ENCODE measurements at places on chromosomes 5 and 9. TPM values are rescaled to one million over a fixed set of nuclear protein-coding genes. Genes with fewer than 3 reads are reported as not detected.

DNA sequence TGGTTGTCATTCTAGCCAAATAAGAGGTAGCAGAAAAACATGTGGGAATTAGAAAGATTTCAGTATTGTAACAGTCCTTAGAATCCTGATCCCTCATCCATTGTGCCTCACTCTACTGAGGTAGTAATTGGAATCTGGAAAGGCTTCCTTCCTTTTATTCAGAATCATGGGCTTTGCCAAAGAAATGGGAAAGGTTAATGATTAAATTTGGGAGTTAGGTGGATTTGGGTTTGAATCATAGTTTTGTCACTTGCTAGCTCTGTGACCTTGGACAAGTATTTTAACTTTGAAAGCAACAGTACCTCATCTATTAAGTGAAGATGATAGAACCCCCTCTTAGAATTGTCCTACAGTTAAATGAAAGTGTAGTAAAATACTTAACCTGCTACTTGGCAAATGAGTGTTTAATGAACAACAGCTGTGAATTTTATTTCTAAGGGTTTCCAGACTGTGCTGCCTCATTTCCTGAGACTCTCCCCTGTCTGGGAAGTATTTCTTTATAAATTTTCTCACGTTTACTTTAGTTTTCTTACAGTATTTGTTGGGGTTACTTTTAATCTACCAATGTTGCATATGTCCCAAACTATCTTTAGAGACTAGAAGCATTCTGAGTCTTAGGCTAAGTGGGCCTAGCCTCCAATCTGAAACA lies 11.7 kb downstream of the SPDL1 start:
- H3K27ac ChIP-seq, result no peak overlapping the region
- peaks cover 69% of the 10 kb centered on the region for H3K36me3 ChIP-seq
- H3K27me3 ChIP-seq, result no peaks in the 10 kb centered on the region
- H3K4me1 ChIP-seq, result no peaks in the 10 kb centered on the region
- no peak for DNase-seq
- no peak overlapping the region for H3K4me3 ChIP-seq

- DNase-seq, result no peak
- H3K4me1 ChIP-seq, result no peaks in the 10 kb centered on the region
- H3K4me3 ChIP-seq, result no peak overlapping the region
- H3K27me3 ChIP-seq, result no peaks in the 10 kb centered on the region
- no peaks in the 10 kb centered on the region for H3K36me3 ChIP-seq
Measured at GRCh38 chr9:115794921-115795475, 358.6 kb upstream of the PAPPA start.

DNA sequence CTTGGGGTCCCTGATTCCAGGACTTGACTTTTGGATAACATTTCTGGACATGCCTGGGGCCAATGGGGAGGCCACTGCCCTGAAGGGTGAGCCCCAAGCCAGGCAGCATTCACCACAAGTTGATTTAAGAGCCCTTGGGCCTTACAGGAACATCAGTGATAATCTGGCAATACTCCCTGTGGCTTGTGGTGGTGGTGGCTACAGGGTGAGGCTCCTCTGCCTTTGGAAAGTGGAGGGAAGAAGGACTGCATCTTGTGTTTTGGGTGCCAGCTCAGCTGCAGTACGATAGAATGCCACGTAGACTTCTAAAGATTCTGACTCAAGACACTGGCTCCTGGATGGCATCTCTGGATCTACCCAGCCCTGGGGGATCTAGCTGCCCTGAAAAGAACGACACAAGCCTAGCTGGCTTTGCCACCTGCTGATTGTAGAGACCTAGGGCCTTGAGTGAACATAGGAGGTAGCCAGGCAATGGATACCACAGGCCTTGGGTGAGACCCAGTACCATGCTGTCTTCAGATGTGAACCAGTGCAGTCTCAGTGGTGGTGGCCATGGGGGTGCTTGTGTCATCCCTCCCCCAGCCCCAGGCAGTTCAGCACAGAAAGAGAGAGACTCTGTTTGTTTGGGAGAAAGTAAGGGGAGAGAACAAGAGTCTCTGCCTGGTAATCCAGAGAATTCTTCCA lies 79.0 kb upstream of the DAP start:
- H3K4me3 ChIP-seq, result no peak overlapping the region
- DNase-seq, result peak; percentile 86
- H3K27me3 ChIP-seq, result no peaks in the 10 kb centered on the region
- H3K36me3 ChIP-seq, result no peaks in the 10 kb centered on the region

GRCh38 chr9:131487001-131487400 lies 15.7 kb upstream of the POMT1 start:
- peaks cover 82% of the 10 kb centered on the region for H3K36me3 ChIP-seq
- no peak overlapping the region for H3K27ac ChIP-seq
- H3K27me3 ChIP-seq, result no peaks in the 10 kb centered on the region
- H3K4me3 ChIP-seq, result no peak overlapping the region

- H3K36me3 ChIP-seq, result peaks cover 57% of the 10 kb centered on the region
- peaks cover 16% of the 10 kb centered on the region for H3K4me1 ChIP-seq
- H3K4me3 ChIP-seq, result no peak overlapping the region
- no peak overlapping the region for H3K27ac ChIP-seq
- H3K27me3 ChIP-seq, result no peaks in the 10 kb centered on the region
Measured at GRCh38 chr5:177511181-177511580, 1.6 kb upstream of the DOK3 start.

- H3K36me3 ChIP-seq, result no peaks in the 10 kb centered on the region
- no peak overlapping the region for H3K4me3 ChIP-seq
- H3K27ac ChIP-seq, result no peak overlapping the region
- no peak for DNase-seq
- H3K4me1 ChIP-seq, result no peaks in the 10 kb centered on the region
- no peaks in the 10 kb centered on the region for H3K27me3 ChIP-seq
Measured at GRCh38 chr9:124251605-124252378, 6.0 kb upstream of the NEK6 start.

- H3K36me3 ChIP-seq, result no peaks in the 10 kb centered on the region
- no peak overlapping the region for H3K4me3 ChIP-seq
- peaks cover 10% of the 10 kb centered on the region for H3K4me1 ChIP-seq
Measured at GRCh38 chr5:130141659-130142320, 237.5 kb downstream of the CHSY3 start.

DNA sequence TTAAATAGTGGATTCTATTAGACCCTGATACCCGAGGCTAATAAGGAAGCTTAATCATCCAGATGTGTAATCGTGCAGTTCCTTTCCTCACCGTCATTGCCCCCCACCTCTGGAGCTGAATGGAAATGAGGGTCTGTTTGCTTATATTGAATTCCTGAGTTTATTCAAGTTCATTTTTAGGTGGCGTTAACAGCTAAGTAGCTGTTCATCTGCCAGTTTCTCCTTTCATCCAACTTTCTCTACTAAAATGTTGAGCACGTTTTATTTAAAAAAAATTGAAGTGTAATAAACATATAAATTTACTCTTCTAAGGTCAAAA lies 291.0 kb downstream of the DOCK8 start:
- H3K27ac ChIP-seq, result no peak overlapping the region
- no peak for DNase-seq
- H3K4me3 ChIP-seq, result peak overlapping the region; percentile 75
- peaks cover 30% of the 10 kb centered on the region for H3K4me1 ChIP-seq
- no peaks in the 10 kb centered on the region for H3K27me3 ChIP-seq
- H3K36me3 ChIP-seq, result no peaks in the 10 kb centered on the region

Gene SPINK13
- total RNA-seq, result not detected

Gene TMEFF1
- 0.69 TPM for total RNA-seq

Gene SEMA5A
- 2.7 TPM for total RNA-seq

Gene THBS4
- 119 TPM for total RNA-seq

Gene OLFML2A
- 81.0 TPM for total RNA-seq
